Right hindlimb (tissue), 1 donor: ENCODE measurements at places on chromosomes 12 and 14.

DNA sequence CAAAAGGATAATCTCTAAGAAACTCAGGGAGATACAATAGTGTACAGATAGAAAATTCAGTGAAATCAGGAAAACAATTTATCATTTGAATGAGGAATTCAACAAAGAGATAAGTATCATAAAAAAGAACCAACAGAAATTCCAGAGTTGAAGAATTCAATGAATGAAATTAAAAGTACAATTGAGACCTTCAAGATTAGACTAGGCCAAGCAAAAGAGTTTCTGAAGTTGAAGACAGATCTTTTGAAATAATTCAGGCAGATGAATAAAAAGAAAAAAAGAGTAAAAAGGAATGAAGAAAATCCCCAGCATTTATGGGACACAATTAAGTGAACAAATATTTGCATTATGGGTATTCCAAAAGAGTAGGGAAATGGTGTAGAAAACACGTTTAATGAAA is 412.6 kb downstream of the TMEM121 start:
- DNase-seq, result no peak

DNA sequence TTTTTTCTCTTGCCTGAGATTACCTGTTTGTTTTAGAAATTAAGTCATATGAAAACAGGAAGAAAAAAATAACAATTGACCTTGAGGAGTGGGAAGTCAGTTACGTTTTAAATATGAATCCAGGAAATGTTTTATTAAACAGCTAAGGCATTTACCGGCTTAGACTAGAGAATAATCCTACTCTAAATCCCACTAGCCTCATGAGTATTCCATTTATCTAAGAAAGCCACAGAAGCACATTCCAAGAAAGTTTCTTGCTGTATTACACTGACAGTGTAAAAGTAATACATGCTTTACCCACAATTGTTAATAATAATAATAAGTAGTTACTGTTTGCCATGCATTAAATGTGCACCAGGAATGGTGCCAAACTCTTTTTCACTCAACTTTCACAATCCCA is 90.9 kb downstream of the BMP4 start:
- DNase-seq, result no peak

DNA sequence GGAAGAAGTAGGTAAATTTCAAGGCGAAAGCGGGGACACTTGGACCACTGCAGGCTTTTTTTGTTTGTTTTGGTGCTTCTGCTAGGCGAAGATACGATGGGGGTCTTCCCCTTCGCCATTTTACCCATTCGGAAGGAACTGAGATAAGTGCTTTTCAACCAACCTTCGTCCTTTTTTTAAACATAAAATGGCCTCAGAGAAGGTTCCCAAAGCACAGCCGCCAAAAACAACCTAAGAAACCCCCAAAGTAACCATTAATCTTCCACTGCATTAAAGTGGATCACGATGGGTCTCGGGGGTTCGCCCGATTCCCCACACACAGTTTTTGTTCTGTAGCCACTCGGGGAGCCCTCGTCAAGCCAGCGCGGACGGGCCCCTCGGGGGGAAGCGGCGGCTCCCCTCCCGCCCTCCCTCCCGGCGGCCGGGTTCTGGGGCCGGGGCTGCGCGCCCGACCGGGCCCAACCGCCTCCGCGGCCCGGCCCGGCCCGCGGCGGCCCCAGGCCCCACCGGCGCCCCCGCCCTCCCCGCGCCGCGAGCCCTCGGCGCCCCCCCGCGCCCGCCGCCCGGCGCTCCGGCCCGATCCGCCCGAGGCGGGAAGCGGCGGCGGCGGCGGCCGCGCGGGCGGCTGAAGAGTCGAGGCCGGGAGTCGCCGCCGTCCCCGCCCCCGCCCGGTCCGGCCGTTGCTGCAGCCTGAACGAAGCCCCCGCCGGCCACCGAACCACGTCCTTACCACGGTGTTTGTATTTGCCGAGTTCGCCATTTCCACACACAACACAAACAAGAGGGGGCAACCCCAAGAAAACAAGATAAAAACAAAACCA is 790 bp downstream of the GTF2A1 start:
- peak; percentile 57 for DNase-seq

GRCh38 chr12:79151956-79152355 is 287.4 kb downstream of the SYT1 start:
- no peak for DNase-seq

GRCh38 chr12:84641940-84642545 is 270.6 kb downstream of the SLC6A15 start:
- DNase-seq, result no peak

DNA sequence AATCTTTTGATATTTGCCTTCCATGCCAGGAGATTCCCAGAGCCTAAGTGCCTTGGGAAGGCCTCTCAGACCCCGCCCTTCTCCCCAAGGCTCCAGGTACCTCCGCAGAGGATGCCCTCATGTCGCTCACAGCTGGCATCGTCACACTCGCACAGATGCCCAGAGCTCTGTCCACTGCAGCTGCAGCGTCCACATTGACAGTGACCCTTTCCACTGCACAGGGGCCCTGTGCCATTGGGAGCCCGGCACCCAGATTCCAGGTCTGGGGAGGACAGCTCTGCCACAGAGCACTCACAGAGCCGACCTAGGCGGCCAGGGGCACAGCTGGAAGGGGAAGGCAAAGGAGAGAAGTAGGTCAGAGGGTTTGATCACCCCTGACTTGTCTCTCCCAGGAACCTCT is 12.3 kb upstream of the CSAD start:
- DNase-seq, result no peak

DNA sequence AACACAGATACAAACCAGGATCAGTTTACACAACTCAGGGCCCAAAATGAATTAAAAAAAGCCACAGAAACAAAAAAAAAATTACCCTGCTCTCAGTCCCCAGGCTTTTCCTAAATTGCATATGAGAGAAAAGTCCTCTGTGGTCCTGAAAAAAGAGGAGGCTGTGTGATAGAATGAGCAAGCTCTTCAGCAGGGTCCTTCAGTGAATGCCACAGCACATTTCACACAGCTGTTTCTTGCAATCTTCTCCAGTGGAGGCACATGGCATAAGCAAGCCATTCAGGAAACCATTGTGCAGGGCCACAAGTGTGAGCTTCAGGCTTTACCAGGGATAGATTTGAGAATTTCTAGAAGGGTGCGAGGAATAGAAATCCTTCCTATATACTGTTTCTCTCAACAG is 168.5 kb downstream of the PPM1H start:
- DNase-seq, result no peak

DNA sequence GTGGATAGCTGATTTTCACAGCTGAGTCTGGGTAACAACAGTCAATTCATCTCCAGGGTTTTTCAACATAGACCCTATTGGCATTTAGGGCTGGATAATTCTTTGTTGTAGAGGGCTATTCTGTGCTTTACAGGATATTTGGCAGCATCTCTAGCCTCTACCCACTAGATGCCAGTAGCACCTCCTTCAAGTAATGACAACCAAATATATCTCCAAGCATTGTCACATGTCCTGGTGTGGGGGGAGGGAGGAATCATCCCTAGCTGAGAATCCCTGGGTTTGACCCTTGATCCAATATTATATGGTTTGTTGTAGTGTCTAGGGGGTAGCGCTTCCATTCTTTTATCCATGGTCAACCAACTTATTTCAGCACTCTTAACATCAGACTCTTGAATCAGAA is 157.2 kb downstream of the ANO4 start:
- DNase-seq, result no peak

DNA sequence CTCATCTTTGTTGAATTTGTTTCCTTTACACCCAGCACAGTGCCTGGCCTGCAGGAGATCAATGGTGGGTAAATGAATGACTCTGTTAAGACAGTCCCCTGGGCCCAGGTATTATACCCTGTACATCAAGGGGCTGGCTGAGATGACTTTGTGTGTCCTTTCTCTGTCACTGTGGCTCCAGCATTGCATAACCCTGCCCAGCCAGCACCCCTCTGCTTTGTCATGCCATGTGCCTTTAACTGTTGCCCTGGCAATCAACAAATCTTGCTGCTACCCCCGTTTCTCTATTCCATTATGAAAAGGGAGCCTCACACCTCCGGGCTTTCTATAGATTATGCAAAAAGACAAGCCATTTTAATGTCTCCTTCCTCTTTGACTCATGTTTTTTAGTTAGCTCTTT is 7.6 kb upstream of the FLVCR2 start:
- DNase-seq, result no peak

DNA sequence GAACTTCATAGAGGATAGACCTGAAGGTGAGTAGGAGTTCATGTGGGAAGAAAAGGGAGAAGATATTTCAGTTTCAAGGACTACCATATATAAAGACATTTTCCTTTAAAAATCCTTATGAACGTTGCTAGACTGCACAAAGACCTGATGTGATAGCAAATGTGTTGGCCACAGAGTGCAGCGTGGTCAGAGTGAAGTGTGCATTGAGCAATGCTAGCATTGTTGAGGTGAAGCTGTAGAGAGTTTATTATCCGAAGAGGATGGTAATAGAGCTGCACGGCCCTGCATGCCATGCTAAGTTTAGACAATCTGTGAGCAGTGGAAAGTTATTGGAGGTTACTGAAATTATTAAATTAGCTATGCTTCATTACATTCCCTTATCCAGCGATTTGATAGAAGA is 413.0 kb downstream of the CCDC91 start:
- no peak for DNase-seq

GRCh38 chr12:12333407-12334366 is 16.4 kb downstream of the MANSC1 start:
- DNase-seq, result no peak

- peak; percentile 35 for DNase-seq
Measured at GRCh38 chr12:49902399-49903350, 1.0 kb downstream of the FAIM2 start.

DNA sequence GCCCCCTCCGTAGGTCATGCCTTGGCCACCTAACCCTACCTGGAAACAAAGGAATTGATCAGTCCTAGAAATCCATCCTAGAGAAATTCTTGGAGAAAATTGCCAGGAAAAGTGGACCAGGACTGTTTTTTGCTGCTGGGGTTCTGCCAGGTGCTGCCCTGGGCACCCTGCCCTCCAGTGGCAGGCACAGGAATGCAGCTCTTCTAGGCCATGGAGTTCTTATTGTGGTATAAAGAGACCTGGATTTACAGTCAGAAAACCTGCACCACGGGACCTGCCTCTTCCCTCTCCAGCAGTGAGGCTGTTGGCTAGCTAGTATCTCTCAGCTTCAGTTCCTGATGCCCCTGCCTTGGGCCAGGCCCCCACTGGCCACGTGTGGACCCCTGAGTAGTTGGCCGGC is 59.7 kb downstream of the SLC24A4 start:
- DNase-seq, result no peak

DNA sequence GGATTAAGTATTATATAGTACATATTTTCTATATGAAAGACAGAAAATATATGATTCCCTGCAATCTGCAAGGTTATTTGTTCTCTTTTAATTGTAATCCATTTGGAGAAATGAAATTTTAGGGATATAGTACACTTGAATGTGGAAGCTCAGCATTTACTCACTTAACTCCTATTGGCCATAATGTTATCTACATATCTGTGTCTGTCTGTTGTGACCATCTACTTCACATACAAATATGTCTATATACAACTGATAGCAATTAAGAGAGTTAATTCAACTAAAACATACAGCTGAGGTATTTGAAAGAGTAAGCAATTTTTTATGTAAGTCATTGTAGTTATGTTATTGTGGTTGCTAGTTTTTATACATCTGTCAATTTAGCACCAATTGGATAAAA is 12.9 kb downstream of the FOXG1 start:
- no peak for DNase-seq

GRCh38 chr12:131287938-131288764 is 334.4 kb downstream of the ADGRD1 start:
- DNase-seq, result no peak

- no peak for DNase-seq
Measured at GRCh38 chr12:30845676-30846075, 80.9 kb upstream of the TSPAN11 start.

- DNase-seq, result peak; percentile 34
Measured at GRCh38 chr12:127809275-127809674, 457.7 kb upstream of the TMEM132C start.

DNA sequence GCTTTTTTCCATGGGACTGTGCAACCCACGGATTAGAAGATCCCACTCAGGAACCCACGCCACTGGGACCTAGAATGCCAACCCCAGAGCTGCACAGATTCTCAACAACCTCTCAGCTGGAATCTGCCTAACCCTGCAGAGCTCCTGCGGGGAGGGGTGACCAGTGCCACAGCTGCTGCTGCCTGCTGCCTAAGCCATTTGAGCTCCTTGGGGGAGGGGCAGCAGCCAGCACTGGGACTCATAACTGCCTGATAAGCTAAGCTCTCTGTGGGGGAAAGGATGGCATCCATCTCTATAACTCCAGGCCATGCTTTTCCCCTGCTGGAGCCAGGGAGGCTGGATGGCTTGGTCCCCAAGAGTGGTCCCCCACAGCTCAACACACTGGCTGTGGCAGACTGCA is 182.8 kb downstream of the SLC5A8 start:
- no peak for DNase-seq

DNA sequence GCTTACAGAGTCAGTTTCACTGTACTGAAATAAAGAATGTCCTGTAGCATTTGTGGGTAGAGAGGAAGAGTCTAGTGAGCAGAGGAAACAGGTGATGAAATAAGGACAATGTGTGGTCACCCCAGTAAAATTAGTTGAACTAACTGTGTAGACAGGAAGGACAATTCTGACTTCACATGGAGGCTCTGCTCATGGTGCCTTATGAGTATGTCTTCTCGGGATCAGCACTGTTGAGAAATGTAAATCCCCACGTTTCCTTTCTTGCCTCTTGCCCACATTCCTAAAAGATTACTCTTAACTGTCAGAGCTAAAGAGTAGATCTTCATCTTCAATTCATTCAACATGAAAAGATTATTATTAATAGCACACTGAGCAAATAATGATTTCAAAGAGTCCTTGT is 113.2 kb upstream of the FLRT2 start:
- no peak for DNase-seq

DNA sequence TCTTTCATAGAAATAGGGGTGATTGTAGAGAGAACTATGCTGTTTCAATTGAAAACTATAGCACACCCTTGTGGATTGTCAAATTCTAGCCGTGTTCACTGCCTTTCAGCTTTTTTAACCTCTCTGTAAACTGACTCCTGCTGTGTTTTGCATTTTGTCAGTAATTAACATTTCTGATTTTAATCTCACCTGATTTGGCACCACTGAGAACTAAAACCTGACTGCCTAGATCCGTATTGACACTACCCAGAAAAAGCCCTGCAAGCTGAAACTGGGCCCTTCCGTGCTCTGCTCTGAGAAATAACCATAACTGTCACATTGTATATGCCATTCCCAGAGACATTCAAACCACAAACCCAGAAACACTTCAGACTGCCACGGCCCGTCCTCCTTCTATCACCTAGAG is 26.6 kb upstream of the ETV6 start:
- DNase-seq, result no peak
